HAP-1 (cell line): ENCODE measurements at places on chromosomes 5 and 9.
A peak's percentile ranks its signal among the peaks of the same experiment; 100 is the strongest.

DNA sequence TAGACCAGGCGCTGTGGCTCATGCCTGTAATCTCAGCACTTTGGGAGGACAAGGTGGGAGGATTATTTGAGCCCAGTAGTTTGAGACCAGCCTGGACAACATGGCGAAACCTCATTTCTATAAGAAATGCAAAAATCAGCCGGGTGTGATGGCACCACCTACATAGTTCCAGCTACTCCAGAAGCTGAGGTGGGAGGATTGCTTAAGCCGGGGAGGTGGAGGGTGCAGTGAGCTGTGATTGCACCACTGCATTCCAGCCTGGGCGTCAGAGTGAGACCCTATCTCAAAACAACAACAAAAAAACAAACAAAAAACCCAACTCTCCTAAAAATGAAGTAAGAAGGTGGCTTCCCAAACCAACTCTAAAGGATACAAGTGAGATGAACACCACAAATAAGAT lies 23.0 kb downstream of the IARS1 start:
- no peak for DNase-seq

DNA sequence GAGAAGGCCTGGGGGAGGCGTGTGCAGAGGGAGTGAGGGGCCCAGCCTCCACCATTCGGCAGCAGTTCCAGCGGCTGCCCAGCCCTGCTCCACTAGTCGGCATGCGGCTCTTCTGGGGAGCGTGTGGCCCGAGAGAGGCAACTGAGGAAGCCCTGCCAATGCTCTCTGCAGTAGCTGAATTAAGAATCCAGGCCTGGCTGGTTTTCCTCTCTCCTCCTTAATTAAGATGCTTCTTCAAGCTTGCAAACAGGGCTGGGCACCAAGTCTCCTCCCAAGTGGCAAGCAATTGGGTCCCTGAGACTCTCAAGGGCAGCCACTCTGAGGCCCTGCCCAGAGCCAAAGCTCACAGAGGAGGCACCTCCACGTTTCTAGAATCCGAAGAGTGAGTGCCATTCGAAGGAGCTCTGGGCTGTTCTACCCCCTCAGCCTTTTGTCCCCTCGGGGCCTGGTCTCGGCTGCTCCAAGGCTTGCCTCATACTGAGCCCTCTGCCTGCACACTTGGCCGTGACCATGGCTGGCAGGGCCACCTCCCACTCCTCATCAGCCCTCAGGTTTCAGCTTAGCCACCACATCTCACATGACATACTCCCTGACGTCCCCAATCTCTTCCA lies 75.4 kb upstream of the LRRTM2 start:
- DNase-seq = no peak

DNA sequence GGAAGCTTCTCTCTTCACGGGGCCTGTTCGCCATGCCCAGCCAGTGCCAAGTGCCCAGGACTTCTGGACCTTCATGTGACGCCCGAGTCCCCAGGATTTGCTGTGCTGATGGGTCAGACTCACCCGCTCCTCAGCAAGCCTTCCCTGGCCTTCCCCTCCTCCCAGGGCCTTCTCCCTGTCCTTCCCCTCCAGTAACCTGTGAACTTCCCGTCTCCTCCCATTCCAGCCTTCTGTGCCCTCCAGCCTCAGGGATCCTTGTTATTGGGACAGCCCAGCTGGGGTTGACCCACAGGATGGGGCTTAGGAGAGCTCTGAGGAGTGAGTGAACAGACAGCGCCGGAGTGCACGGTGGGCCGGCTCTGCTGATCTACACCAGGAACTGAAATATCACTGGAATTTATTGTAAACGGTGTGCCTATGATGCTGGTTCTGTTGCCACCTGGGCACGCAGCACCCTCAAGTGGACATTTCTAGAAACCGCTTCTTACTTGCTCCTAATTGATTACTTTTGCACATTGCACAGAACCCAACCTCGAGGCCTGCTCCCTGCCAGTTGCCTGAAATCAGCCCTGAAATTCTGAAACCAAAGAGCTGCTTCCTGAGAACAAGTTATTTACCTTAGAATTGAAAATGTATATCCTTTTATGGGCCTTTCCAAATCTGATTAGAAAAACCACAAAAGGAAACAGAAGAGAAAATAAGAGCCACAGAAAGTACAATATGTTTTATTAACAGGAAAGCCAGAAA lies 1.5 kb downstream of the SPAAR start:
- peak; percentile 59 for DNase-seq

DNA sequence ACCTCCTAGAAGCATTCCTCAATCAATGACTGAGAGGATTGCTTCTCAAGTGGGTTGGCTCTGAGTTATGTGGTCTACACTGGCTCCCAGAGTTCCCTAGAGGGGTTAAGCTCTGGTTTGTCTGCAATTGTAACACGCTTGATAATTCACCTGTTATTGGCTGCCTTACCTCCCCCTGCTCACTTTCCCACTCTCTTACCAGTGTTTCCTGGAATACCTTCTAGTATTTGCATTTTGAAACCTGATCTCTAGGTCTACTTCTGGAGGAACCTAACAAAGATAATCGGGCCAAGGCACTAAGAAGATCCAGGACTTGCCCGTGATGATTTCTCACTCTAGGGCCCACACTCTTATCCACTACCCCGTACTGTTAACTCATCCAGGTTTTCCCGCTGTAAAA lies 110.1 kb upstream of the MAP3K1 start:
- DNase-seq = no peak

GRCh38 chr5:10677533-10677932 lies 83.5 kb downstream of the DAP start:
- DNase-seq = no peak

DNA sequence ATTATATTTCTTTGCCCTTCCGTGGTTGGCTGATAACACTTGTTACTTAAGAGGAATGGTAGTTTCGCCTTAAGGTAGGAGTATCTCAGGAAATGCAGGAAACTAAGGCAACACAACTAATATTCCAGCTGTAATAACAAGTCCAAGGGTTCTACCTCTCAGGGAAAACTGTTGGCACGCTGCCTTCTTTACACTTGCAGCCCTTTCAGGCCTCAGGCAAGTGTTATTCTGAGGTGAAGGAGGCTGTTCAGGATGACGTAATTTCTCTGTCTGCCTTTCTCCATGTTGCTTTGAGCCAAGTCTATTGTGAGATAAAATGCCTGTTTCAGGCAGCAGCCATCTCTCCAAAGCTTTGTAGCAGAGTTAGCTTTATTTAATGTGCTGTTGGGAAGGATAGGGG lies 38.0 kb downstream of the VCAN start:
- peak; percentile 10 for DNase-seq

- DNase-seq = no peak
Observed at GRCh38 chr5:86964889-86965288, 302.8 kb upstream of the RASA1 start.

DNA sequence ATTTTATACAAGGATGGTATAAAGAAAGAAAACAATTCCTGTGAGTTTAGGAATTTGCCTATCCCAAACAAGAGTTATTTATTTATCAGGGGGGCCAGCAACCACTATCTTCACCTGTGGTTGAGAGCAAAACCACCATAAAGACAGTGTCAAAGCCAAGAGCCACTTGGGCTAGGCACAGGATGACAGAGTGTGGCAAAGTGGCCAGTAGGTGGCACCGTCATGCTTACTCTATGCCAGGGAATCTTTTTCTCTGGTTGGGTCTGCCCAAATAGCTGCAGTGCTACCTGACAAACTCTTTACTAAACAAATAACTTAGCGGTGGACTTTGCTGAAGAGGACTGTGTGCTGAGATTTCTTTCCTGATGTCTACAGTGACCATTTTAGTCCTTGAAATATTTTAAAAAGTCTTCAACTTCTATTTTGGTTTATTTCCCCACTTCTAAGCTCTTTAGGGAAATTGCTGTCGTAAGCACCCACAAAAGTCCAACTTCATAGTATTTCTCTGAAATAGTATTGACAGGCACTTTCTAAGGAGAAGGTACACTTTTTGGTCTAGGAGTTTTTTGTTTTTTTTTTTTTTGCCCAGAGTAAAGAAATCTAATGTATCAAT lies 285.0 kb downstream of the RFX3 start:
- DNase-seq = peak; percentile 72

GRCh38 chr5:77632526-77633206 lies 5.8 kb downstream of the OTP start:
- DNase-seq = no peak

DNA sequence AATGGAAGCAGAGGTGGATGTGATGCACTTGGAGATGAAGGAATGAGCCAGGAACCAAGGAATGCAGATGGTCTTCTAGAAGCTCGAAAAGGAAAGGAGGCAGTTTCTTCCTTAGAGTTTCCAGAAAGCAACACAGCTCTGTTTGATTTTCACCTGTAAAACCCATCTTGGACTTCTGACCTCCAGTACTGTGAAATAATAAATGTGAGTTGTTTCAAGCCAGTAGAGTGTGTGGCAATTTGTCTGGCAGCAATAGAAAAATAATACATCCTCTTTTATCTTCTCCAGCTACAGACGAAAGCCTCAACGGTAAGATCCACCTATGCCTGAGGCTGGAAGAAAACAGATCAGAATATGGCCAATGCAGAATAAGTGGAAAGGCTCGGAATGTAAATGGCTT lies 199.7 kb downstream of the HINT1 start:
- DNase-seq = no peak

DNA sequence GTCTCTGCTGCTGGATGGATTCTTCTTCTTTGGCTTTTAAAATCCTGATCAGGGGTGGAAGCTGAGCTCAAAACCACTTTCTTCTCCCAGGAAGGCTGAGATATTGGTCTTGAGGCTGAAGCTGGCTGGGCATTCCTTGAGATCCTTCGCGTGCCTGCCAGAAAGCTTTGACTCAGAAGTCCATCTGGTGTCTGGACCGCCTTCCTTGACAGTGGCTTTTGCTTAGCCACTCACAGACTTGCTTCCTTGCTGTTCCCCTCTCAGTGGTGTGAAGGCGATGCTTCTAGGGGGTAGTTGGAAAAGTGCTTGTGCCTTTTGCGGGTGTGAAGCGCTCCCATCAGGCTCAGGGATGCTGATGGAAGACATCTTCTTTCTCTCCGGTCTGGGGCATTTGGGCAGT lies 45.9 kb downstream of the RGS3 start:
- no peak for DNase-seq

GRCh38 chr5:31148959-31149475 lies 44.5 kb upstream of the CDH6 start:
- DNase-seq = no peak

DNA sequence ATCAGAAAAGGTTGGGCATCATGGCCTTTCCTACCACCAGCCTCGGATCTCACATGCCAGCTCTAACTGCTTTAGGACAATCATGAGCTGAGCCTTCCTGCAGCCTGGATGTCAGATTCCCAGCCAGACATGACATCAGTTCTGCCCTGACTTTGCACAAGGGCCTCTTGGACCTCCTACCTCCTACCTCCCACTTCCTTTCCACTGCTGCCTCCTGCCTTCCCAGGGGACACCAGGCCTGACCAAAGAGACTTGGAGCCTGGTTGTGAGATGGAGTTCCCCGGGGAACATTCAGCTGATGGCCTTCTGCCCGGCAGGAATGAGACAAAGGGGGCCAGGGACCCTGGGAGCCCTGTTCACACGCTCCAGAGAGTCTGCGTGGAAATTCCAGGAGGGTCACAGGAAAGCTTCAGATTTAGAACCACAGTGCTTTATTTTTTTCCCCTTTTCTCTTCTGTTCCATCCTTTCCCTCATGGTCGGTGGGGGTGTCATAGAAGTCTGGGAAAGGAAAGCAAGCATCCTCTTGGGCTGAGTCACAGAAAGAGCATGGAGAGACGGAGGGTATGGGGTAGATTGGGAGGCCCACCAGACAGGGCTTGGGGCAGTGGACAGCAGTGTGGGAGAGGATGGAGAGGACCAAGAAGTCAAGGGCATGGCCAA lies 35.4 kb upstream of the IL17B start:
- no peak for DNase-seq

DNA sequence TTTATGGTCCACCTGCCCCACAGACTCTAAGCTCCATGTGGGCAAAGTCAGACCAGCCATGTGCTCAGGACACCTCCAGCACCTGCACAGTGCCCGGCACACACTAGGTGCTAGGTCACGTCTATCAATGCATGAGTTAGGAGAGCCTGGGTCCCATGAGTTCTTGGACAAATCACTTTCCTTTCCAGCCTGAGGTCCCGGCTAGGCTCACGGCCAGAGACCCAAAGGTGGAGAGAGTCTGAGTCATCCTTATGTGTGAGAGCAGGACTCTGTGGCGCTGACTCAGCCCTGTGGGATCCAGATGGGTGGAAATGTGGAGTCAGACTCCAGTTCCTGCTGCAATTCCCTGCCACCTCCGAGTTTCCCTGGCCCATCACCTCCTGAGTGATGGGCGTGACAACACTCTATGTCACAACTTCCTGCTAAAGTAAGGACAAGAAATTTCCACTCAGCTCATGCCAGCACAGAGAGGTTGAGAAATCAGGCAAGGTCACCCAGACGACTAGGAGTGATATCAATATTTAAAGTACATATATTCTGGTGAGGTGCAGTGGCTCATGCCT lies 2.5 kb upstream of the ST6GALNAC4 start:
- DNase-seq = no peak

DNA sequence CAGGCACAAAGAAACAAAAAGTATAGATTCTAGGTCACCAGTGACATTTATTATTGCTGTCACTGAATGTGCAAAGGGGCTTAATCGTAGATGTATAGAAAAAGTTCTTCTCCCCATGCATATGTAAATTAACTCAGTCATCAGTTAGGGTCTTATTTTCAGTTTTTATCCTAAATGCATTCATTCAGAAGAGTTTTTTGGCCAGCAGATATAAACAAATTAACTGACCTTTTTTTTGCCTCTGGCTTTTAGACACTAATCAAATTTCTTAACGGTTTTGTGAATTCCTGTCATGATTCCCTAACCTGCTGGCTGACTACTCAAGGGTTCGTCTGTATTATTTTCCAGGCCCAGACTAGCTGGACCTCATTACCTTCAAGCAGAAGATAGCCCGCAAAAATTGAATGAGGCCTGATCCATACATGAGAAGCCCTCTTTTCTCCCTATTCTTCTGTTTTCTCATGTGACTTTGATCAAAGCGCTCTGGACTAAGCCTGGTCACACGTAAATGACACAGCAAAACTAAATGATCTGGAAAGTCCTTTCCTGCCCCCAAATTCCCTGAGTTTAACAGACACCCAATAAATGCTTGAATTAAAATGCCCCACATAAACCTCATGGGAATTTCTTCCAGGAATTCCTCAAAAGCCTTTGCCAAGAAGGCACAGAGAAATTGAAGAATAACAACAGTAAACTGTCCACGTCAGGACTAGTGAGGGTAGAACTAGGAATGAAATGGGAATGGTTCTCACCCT lies 83.7 kb downstream of the MYO10 start:
- DNase-seq = peak; percentile 90

DNA sequence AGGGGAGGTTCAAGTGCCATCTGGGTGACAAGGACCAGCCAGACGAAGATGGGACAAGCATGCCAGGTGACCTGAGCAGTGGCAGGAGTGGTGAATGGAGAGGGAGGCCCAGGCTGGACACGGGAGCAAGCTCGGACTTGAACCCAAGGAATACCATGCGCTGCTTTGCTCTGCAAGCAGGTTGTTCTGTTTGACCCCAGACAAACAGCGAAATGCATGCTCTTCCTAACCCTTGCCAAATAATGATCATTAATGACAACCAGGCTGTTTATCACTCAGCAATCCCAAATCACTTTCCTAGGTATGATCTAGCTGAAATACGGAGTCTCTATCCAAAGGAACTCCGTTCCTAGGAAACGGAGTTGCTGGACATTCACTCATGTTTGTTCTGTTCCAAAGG lies 77.4 kb downstream of the PTPDC1 start:
- DNase-seq = no peak

- no peak for DNase-seq
Observed at GRCh38 chr9:5483306-5483705, 27.0 kb upstream of the PDCD1LG2 start.

GRCh38 chr9:108468364-108468763 lies 387.4 kb downstream of the ACTL7B start:
- DNase-seq = peak; percentile 30
